Esophagus squamous epithelium (tissue), 5 donors: ENCODE measurements at places on chromosomes 1 and 21. TPM values are rescaled to one million over a fixed set of nuclear protein-coding genes. Genes with fewer than 3 reads are reported as not detected.
A peak's percentile ranks its signal among the peaks of the same experiment; 100 is the strongest.

- H3K27ac ChIP-seq: no peak overlapping the region
- no peaks in the 10 kb centered on the region for H3K4me1 ChIP-seq
- no peaks in the 10 kb centered on the region for H3K36me3 ChIP-seq
- H3K27me3 ChIP-seq: no peaks in the 10 kb centered on the region
- no peak for DNase-seq
Observed at GRCh38 chr1:238107322-238107721, 216.6 kb upstream of the ZP4 start.

DNA sequence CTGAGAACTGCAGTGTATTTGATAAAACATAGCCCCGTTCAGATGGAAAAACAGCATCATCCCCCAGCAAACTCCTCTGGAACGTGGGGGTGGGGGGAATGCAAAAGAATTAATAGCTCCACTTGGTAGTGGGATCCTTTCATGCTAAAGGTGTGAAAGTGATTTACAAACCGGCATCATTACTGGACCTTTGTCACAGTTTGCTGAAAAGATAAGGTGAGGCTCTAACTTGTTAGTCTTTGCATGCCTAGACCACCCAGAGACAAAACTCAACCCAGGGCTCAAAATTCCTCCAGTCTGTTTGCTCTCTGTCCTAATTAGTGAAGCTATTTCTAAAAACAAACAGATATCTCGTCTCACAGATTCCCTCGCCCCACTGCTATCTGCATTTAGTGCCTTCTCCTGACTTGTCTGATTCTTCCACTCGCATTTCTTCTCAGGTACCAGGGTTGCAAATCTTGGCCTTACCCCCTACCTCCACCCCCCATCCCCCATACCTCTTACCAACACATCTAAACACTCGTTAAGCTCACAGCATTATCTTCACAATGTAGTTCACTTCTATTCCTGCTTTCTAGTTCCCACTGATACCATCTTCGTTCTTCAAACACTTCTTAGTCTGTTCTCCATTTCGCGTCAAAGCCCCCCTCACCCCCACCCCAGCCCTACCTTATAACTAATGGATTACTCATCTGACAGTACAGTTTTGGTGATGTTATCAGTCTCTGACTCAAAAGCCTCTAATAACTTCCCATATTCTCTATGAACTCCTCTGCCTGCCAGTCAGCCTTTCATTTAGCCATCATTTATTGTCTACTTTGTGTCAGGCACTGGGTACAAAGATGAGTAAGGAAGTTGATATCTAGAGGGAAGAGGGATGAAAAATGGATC lies 11.8 kb downstream of the IER5 start:
- H3K4me3 ChIP-seq: no peak overlapping the region
- no peaks in the 10 kb centered on the region for H3K36me3 ChIP-seq
- no peaks in the 10 kb centered on the region for H3K27me3 ChIP-seq
- DNase-seq: no peak

DNA sequence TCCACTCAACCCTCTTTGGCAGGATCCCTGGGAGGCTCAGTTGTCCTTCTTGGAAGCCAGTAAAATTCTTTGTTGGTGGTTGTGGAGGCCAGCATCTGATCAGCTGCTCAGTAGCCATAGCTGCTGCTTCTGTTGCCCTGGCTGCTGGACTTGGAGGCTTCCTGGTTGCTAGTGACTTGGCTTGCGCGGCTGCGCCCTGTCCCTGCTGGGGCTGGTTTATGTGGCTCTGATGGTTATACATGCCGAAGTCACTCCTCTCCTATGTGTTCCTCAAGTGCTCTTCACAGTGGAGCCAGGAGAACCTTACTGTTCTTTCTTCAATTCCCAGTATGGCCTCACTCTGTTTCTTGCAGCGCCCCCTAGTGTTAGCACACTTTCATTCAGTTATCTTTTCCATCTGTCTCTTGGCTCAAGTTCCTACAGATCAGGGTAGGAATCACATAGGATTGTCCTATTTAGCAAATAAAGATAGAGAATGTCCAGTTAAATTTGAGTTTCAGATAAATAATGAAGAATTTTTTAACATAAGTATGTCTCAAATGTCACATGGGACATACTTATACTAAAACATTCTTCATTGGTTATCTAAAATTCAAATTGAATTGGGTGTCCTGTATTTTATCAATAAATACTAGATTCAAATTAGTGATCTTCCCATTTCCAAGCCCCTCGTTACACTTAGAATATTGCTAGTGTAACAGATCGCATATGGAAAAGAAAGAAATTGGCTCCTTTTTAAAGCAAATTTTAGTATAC lies 176.5 kb downstream of the TGFB2 start:
- H3K27ac ChIP-seq: no peak overlapping the region
- no peaks in the 10 kb centered on the region for H3K36me3 ChIP-seq
- no peaks in the 10 kb centered on the region for H3K4me1 ChIP-seq
- no peak overlapping the region for H3K4me3 ChIP-seq
- H3K27me3 ChIP-seq: no peaks in the 10 kb centered on the region

DNA sequence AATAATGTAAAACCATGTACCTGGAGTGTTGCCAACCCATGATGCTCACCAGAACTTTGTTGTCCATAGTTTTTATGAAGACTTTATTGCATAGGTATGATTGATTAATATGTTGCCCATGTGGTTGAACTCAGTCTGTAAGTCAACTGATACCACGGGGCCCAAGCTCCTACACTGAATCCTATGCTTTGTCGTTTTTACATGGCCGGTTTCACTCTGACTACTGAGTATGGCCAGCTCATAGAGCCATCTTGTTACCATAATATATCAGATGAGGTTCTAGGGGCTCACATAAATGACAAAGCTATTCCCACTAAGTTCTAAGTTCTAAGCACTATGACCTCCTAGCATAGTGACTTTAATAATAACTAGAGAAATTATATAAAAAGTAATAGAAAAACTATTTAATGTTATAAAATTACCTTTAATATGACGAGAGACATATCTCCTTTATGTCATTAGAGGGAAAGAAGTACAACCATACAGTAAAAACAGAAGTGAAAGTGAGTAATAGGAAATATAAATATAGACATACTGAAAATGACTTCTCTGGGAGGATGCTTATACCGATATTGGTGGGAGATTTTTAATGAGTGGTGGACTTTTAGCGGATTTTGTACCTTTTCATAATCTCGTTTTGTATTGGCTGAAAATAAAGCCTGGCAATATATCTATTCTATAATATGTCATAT lies 983.4 kb upstream of the PRMT6 start:
- no peaks in the 10 kb centered on the region for H3K27me3 ChIP-seq
- DNase-seq: no peak
- H3K27ac ChIP-seq: no peak overlapping the region
- no peaks in the 10 kb centered on the region for H3K4me1 ChIP-seq

DNA sequence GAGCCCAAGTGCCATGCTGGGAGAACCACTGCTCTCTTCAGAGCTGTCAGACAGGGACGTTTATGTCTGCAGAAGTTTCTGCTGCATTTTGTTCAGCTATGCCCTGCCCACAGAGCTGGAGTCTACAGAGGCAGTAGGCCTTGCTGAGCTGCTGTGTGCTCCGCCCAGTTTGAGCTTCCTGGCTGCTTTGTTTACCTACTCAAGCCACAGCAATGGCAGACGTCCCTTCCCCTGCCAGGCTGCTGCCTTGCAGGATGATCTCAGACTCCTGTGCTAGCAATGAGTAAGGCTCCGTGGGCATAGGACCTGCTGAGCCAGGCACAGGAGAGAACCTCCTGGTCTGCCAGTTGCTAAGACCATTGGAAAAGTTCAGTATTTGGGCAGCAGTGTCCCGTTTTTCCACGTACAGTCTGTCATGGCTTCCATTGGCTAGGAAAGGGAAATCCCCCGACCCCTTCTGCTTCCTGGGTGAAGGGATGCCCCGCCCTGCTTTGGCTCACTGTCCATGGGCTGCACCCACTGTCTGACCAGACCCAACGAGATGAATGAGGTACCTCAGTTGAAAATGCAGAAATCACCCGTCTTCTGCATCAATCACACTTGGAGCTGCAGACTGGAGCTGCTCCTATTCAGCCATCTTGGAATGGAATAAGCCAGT lies 31.9 kb downstream of the CYP4B1 start:
- peaks cover 5% of the 10 kb centered on the region for H3K4me1 ChIP-seq
- H3K4me3 ChIP-seq: no peak overlapping the region
- no peak for DNase-seq
- H3K36me3 ChIP-seq: peaks cover 42% of the 10 kb centered on the region
- H3K27me3 ChIP-seq: no peaks in the 10 kb centered on the region
- peak overlapping the region; percentile 9 for H3K27ac ChIP-seq

DNA sequence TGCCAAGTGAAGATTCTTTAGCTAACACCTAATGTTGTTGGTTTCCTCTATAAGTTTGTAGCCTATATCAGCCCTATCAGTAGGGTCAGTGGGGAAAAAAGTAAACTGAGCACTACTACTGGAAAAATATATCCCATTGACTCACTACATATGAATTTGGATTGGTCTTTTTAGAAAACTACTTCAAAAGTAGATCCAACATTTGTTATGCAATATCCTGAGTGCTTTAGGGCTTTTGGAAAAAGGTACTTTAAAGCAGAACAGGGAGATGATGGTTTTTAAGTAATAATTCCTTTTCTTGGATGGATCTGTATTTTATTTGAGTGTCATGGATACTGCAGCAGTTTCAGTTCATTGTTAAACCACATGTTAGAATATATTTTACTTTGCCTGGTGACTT lies 7.1 kb downstream of the C1orf21 start:
- H3K27ac ChIP-seq: peak overlapping the region; percentile 41
- no peak for DNase-seq
- H3K4me3 ChIP-seq: no peak overlapping the region
- H3K36me3 ChIP-seq: no peaks in the 10 kb centered on the region

- no peaks in the 10 kb centered on the region for H3K27me3 ChIP-seq
- H3K36me3 ChIP-seq: no peaks in the 10 kb centered on the region
- no peak for DNase-seq
Observed at GRCh38 chr1:212656730-212657129, 42.9 kb downstream of the BATF3 start.

- H3K27me3 ChIP-seq: no peaks in the 10 kb centered on the region
- H3K4me3 ChIP-seq: no peak overlapping the region
- H3K4me1 ChIP-seq: peaks cover 20% of the 10 kb centered on the region
- no peak for DNase-seq
- peak overlapping the region; percentile 66 for H3K27ac ChIP-seq
Observed at GRCh38 chr1:12486401-12487005, 131.5 kb downstream of the DHRS3 start.

- no peak for DNase-seq
- H3K27ac ChIP-seq: no peak overlapping the region
- H3K36me3 ChIP-seq: no peaks in the 10 kb centered on the region
- H3K27me3 ChIP-seq: no peaks in the 10 kb centered on the region
Observed at GRCh38 chr1:210938416-210938925, 195.5 kb downstream of the KCNH1 start.

DNA sequence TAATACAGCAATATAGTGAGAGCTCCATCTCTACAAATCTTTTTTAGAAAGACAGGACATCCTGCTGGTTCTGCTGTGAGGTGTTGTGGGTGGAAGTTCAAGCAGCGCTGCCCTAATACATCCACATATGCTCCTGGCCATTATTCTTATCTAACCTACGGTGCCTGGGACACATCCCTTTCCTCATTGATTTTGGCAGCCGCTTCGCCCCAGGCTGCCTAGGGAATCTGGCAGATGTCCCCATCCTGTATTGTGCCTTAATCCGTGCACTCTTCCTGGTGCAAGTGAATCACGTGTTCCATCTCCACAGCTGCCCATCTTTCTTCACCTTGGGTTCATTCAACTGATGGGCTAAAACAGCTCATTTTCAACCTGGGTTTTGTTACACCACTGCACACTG lies 3.1 kb upstream of the UBE2G2 start:
- no peaks in the 10 kb centered on the region for H3K27me3 ChIP-seq
- H3K27ac ChIP-seq: no peak overlapping the region

DNA sequence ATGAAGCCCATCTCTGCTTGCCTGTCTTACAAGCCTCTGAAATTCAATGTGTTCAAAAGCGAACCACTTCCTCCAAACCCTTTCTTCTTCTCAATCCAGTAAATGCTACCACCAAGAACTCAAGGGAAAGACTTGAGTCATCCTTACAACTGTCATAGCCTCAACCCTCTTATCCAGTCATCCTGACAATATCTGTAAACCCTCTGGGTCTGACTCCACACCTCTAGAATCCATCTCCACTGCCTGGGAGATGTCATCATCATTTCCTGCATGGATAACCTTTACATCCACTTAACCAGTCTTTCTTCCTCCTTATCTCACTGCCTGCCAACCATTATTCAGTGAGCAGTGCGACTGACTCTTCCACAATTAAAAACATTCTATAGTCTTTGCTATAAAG lies 441.1 kb downstream of the SETD4 start:
- no peaks in the 10 kb centered on the region for H3K36me3 ChIP-seq
- H3K4me3 ChIP-seq: no peak overlapping the region
- no peaks in the 10 kb centered on the region for H3K4me1 ChIP-seq
- no peak overlapping the region for H3K27ac ChIP-seq

- peaks cover 6% of the 10 kb centered on the region for H3K36me3 ChIP-seq
- H3K27ac ChIP-seq: no peak overlapping the region
- peaks cover 4% of the 10 kb centered on the region for H3K4me1 ChIP-seq
- H3K27me3 ChIP-seq: no peaks in the 10 kb centered on the region
- H3K4me3 ChIP-seq: no peak overlapping the region
Observed at GRCh38 chr21:41899426-41900202, 20.5 kb upstream of the PRDM15 start.

DNA sequence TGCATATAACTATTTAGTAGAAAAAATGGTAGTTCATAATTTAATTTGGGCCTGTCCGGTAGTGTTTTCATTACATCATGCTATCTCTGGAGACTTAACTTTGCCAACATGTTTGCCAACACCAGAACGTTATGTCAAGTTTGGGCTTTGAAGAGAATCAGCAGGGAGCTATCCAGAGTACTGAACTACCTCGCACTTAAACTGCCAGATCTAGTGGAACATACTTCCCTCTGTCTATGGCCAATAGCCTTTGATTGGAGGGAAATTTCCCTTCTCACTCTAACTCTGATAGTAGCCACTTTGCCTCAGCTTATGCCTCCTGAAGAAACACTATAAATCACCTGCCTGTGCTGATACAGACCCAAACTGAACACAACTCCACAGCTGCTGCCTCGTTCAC lies 10.0 kb downstream of the LRRC53 start:
- no peak overlapping the region for H3K4me3 ChIP-seq
- no peaks in the 10 kb centered on the region for H3K27me3 ChIP-seq
- H3K36me3 ChIP-seq: no peaks in the 10 kb centered on the region
- no peak for DNase-seq
- H3K27ac ChIP-seq: no peak overlapping the region

GRCh38 chr1:180969434-180969833 lies 53.2 kb downstream of the STX6 start:
- no peak overlapping the region for H3K4me3 ChIP-seq
- peaks cover 12% of the 10 kb centered on the region for H3K36me3 ChIP-seq
- DNase-seq: no peak
- no peaks in the 10 kb centered on the region for H3K4me1 ChIP-seq
- H3K27me3 ChIP-seq: no peaks in the 10 kb centered on the region

- no peaks in the 10 kb centered on the region for H3K27me3 ChIP-seq
- no peak overlapping the region for H3K4me3 ChIP-seq
- no peak overlapping the region for H3K27ac ChIP-seq
- no peaks in the 10 kb centered on the region for H3K4me1 ChIP-seq
Observed at GRCh38 chr1:56831871-56832693, 12.9 kb upstream of the FYB2 start.

- H3K27me3 ChIP-seq: no peaks in the 10 kb centered on the region
- DNase-seq: no peak
- H3K27ac ChIP-seq: no peak overlapping the region
- no peaks in the 10 kb centered on the region for H3K4me1 ChIP-seq
- no peak overlapping the region for H3K4me3 ChIP-seq
Observed at GRCh38 chr21:44482581-44483287, 27.4 kb downstream of the LRRC3 start.

The SEMA6C gene
- 3.0 TPM for total RNA-seq

The RPF1 gene
- total RNA-seq: 30.2 TPM

The SAMD11 gene
- 0.57 TPM for total RNA-seq

The SLC5A9 gene
- 0.19 TPM for total RNA-seq

The RYR2 gene
- 0.61 TPM for total RNA-seq

The SLC30A2 gene
- total RNA-seq: not detected
